ENCODE measurements at places on chromosomes 12 and 14. TPM values are rescaled to one million over a fixed set of nuclear protein-coding genes. Genes with fewer than 3 reads are reported as not detected.

GRCh38 chr12:8064131-8064530, 2.0 kb downstream of the C3AR1 start:
- peaks cover 6% of the 10 kb centered on the region for H3K4me1 ChIP-seq
- H3K27ac ChIP-seq: no peak overlapping the region
- no peaks in the 10 kb centered on the region for H3K27me3 ChIP-seq
- DNase-seq: no peak
- no peaks in the 10 kb centered on the region for H3K36me3 ChIP-seq
- no peak overlapping the region for H3K4me3 ChIP-seq

DNA sequence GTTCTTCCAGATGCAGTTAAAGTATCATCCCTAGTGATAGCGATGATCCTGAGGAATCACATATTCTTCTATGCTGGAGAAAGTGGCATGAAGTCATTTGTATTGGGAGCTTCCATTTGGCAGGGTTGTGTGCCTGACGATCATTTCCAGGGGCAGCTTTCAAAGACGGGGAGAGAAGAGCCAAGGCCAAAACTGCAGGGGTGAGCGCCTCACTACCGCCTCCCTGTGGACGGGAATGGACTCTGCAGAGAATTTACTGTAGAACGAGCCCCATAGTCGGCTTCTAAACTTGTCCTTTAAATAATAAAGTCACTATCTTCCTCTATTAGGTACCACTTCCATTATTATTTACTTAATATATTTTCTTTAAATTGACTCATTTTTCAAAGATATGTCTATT, 555.9 kb upstream of the TMEM132C start:
- DNase-seq: no peak
- H3K4me1 ChIP-seq: no peaks in the 10 kb centered on the region
- no peaks in the 10 kb centered on the region for H3K27me3 ChIP-seq
- no peak overlapping the region for H3K27ac ChIP-seq
- no peaks in the 10 kb centered on the region for H3K36me3 ChIP-seq

- no peak for DNase-seq
- no peak overlapping the region for H3K4me3 ChIP-seq
- H3K27me3 ChIP-seq: no peaks in the 10 kb centered on the region
- H3K36me3 ChIP-seq: no peaks in the 10 kb centered on the region
- H3K27ac ChIP-seq: no peak overlapping the region
Measured at GRCh38 chr14:74942181-74942580, 13.2 kb downstream of the PGF start.

DNA sequence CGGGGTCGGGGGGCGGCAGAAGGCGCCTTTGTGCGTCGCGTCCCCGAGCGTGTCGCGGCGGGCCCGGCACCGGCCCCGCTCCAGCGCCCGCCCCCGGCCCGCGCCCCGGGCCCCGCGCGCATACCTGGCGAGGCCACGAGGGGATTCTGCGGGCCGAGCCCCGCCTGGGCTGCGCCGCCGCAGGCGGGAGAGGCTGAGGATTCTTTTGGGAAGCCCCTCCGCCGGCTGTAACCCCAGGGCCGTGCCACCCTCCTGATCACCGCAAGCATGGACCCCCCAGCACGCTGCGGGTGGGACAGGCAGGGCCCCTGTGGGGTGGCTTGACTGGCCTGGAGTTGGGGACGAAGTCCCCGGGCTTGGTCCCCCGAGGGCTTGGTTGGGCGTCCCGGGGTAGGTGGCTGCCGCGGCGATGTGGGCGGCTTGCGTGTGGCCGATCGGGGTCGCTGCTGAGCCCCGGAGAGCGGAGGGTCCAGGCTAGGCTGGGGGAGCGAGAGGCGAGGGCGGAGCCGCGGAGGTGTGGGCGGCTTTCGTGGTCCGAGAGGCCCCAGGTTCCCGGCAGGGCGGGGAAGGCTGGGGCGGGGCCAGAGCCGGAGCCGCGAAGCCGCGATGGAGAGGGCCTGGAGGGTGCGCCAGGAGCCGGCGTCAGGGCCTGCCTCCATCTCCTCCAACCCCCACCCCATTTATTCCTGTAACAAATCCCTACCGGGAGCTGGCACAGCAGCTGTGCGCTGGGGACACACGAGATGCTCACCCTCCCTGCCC, 28.4 kb upstream of the GPR132 start:
- H3K4me3 ChIP-seq: peak overlapping the region; percentile 70
- peak overlapping the region; percentile 56 for H3K27ac ChIP-seq
- no peaks in the 10 kb centered on the region for H3K36me3 ChIP-seq
- peak; percentile 70 for DNase-seq

DNA sequence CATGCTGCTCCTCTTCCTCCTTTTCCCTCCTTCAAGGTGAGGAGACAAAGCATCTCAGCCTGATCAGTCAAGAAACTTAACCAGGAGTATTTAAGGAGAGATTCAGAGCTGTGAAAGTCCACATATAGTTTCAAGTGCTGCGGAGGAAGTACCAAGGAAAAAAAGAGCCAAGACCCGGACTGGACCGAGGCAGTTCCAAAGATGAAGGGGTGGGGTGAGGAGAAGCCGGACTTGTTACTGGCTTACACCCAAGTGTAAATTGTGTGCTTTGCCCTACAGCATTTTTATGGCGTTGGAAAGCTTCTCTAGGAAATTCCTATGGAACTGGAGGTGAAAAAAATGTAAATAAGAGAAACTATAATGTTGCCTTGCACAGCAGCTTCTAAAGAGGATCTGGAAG, 263.1 kb downstream of the GRIN2B start:
- no peaks in the 10 kb centered on the region for H3K4me1 ChIP-seq
- no peak overlapping the region for H3K4me3 ChIP-seq
- no peak overlapping the region for H3K27ac ChIP-seq

AMN gene
- 2.0 TPM for total RNA-seq

KCNMB4 gene
- total RNA-seq: 8.3 TPM

AQP5 gene
- total RNA-seq: not detected

CDCA3 gene
- 2.3 TPM for total RNA-seq

DEGS2 gene
- 0.07 TPM for total RNA-seq

RPGRIP1 gene
- not detected for total RNA-seq

FGF23 gene
- total RNA-seq: not detected

LRIG3 gene
- total RNA-seq: 96.0 TPM

RAB15 gene
- 32.1 TPM for total RNA-seq
